WTC11 (cell line): ENCODE measurements at places on chromosomes 5 and 9.

- DNase-seq: no peak
Measured at GRCh38 chr5:12837592-12837991, 933.3 kb upstream of the CTNND2 start.

- DNase-seq: no peak
Measured at GRCh38 chr5:1312206-1312605, 17.3 kb upstream of the TERT start.

DNA sequence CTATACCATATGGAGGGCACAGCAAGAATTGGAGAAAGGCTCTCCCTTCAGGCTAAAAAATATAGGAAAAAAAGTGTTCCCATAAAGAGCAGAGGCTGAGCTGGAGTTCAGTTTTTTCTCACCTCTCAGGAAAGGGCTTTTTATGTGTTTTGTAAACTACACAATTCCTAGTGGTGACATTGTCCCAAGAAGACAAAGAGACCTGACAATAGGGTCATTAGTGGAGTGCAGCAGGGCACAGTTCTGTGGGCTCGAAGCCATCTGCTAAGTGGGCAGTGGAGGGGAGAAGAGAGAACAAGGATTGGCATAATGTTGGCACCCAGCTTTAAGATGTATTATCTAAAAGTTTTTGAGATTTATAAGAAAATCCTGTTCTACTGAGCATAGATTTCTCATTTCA lies 162.5 kb downstream of the HCN1 start:
- DNase-seq: no peak

DNA sequence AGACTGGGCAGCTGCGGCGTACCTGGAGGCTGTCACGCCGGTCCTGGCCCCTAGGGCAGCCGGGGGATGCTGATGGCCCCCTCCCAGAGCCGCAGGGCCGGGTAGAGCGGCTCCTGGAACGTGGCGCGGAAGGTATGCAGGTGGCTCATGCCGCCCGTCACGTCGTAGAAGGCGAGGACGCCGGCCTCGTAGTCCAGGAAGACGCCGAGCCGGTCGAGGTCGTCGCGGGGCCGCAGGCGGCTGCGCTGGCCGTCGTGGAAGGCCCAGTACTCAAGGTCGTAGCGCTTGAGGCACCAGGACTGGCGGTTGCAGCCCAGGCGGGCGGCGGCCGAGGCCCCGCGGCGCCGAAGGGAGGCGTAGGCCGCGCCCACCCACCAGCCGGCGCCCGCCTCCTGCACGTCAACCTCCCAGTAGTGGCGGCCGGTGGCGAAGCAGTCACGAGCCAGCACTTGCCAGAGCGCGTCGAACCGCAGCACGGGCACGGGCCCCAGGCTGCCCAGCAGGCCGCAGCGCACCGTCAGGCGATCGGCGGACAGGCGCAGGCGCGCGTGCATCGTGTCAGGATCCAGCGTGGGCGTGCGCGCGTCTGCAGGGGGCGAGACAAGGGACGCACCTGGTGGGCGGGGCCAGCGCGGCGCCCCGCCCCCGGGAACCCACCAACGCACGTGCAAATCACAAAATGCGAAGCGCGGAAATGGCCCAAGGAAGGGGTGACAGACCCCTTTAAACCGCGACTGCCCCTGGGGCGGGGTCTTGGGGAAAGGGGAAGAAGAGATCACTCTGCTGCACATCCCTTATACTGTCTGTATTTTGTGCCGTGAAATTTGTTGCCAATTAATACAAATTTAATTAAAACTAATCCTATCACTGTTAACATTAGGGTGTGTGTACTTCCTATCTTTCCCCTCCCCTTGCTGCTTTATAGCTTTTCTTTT lies 31.2 kb downstream of the NANS start:
- DNase-seq: peak; percentile 72
